ENCODE measurements at places on chromosomes 6 and 20. TPM values are rescaled to one million over a fixed set of nuclear protein-coding genes. Genes with fewer than 3 reads are reported as not detected.

CD83 gene
- 6.7 TPM for total RNA-seq

LCA5 gene
- 0.15 TPM for total RNA-seq

NANP gene
- total RNA-seq: 1.2 TPM

MCCD1 gene
- not detected for total RNA-seq

PNLDC1 gene
- 0.28 TPM for total RNA-seq

DDX43 gene
- total RNA-seq: 2.7 TPM

CASS4 gene
- 11.2 TPM for total RNA-seq

RAET1L gene
- total RNA-seq: not detected

TNF gene
- total RNA-seq: 28.0 TPM

ACSS1 gene
- 39.1 TPM for total RNA-seq

GLP1R gene
- not detected for total RNA-seq

CDH26 gene
- total RNA-seq: 5.2 TPM

MLIP gene
- total RNA-seq: not detected

ANGPT4 gene
- not detected for total RNA-seq

GPR6 gene
- total RNA-seq: not detected

HUS1B gene
- 2.8 TPM for total RNA-seq

NKX2-4 gene
- not detected for total RNA-seq

SPDEF gene
- 0.15 TPM for total RNA-seq

PPP1R16B gene
- 39.7 TPM for total RNA-seq

SMAP1 gene
- 31.9 TPM for total RNA-seq

FRS3 gene
- total RNA-seq: 8.9 TPM

OR2H1 gene
- not detected for total RNA-seq

NKAPL gene
- not detected for total RNA-seq

Measured in T-cell (primary cell).